ENCODE measurements at places on chromosomes 4 and X.

DNA sequence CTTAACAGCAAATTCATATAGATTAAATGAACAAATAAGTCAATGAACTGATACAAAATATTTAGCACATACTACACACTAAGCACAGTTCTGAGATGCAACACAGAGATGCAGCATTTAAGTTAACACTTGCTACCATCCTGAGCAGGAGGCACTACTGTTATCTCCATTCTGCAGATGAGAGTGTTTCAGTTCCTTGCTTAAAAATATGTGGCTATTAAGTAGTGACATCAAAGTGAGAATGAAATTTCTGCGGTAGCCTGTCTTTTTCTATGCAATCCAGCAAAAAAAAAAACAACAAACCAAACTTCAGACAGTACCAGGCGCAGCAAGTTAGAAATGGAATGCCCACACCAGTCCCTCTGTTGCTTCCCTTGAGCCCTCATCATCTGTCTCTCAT lies 90.8 kb downstream of the SHISA3 start:
- DNase-seq = no peak

GRCh38 chr4:137534516-137534915 lies 2.2 kb upstream of the PCDH18 start:
- DNase-seq = no peak

DNA sequence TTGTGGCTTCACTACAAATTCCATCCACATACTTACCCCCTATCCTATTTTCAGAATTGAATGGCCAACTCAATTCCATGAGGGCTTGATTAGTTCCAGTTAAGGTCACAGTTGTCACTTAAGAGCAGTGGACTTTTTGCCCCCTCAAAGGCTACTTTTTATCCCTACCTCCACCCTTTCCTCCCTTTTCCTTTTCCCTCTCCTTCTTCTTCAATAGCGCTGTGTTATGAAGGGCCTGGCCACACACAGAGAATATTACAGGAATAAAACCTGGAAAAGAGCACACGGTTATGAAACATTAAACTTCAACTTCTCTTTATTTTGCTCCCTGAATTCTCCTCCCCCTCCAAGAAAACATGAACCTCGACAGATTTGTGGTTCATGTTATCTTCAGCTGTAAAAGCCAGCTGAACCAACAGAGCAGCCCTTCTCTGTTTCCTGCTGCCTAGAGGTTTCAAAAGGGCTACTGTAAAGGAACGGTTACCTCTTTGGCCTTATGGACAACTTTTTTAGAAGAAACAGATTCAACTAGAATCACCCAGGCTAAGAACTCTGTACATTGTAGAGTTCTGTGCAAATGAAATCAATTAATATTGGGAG lies 87.0 kb upstream of the RPL34 start:
- no peak for DNase-seq

GRCh38 chrX:120001787-120002186 lies 58.2 kb upstream of the NKAP start:
- no peak for DNase-seq

DNA sequence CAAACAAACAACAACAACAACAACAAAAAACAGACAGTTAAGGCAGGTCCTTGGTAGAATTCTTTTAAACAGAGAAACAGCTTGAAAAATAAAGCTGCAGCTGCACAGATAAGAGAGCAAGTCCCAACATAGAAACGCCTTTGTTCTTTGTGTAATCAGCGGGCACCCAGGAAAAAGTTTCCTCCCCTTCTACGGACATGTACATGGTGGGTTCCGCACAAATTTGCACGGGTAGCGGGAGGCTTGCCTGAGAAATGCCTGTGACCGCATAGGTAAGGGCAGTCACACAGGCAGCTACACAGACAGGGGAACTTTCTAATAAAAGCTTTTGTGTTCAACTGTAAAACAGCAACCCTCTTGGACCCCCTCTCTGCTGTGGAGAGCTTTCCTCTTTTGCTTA lies 25.7 kb upstream of the CT47A1 start:
- DNase-seq = no peak

DNA sequence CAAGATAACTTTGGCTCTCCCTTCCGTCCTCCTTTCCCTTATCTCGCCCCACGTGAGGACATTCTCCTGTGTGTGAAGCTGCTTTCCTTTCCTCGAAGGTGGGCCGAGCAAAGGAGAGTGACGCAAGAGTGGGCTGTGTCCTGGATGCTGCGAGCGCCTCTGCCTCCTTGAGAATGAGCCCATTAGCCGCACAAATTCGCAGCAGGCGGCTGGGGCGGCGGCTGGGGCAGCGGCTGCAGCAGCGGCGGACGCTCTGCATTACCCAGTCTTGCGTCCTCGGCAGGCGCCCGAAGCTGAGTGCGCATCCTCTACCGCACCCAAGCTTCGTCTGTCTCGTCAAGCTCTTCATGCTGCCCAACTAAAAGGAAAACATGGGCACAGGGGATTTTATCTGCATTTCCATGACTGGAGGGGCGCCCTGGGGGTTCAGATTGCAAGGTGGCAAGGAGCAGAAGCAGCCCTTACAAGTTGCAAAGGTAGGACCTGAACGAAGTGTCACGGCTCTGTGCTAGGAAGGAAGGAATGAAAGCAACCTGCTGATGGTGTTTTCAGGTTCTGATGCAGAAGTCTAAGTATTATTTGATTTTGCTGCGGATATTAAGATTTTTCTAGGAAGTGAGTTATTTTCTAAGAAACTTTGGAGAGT lies at the start of gene SYNPO2:
Gene SYNPO2, plus strand, starts transcription at position 189 of the 646 bp plus-strand sequence. Its CDS starts 183 bp downstream, at position 372.
- no peak for DNase-seq

GRCh38 chr4:187961171-187961570 lies 34.4 kb upstream of the ZFP42 start:
- DNase-seq = no peak

DNA sequence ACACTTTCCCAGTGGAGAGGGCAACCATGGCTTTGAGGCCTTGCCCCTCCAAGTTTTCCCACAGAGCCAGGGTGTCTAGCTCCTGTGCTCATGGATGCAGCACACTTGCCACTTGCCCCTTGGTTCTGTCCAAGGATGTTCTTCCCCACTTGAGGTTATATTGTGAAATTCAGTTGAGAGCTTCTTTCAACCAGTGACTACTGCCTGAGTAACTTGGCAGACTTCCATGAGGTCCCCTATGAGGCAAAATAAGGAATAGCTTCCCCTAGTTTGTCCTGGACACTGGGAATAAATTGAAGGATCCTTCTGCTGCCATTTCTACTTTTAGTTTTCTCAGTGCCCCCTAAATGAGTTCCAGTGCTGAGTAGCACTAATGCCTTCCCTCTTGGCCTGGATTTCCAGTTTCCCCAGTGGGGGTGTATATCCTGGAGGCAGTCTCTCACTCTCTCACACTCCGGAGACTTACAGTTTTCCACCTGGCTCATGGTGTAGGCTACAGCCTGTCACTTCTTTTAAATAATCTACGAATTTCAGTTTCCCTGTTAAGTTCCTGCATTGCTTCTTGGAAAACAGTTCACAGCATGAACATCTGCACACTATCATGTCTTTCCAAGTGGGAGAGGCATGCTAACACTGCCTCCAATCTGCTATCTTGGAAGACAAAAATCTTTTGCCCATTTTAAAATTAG lies 36.4 kb upstream of the ADH4 start:
- no peak for DNase-seq

DNA sequence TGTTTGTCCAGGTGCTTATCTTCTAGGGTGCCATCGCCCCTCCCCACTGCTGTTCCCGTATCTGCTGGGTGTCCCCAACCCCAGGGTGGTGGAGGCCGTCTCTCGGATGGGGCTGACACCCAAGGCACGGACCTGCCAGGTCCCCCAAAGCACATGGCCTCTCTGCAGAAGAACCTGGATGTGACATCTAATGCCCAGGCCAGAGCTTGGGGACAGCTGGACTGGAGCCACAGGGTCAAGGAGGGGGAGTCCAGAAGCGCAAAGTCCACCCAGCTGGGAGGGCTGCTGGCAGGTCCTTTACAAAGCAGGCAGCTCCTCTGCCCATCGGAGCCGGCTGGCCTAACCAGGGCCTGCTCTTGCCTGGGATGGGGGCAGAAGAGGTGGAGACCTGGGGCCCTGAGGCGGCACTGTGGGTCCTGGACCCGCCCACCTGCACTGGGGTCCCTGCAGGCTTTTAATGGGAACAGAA lies 751 bp upstream of the DOK7 start:
- DNase-seq = no peak

DNA sequence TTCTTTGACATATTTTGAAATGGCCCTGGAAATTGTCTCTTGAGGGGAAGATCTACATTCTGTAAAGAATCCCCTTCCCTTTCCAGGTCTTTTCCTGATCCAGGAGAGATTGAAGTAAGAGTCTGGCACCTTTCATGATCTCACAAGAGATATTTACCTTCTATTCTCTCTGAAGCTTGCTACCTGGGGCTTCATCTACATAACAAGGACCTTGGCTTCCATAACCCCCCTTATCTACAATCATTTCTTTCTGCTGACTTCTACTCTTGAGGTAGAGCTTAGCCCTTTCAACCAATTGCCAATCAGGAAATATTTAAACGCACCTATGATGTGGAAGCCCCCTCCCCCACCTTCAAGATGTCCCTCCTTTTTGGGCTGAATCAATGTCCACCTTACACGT lies 383.7 kb upstream of the MAGEB18 start:
- DNase-seq = no peak

All from activated T-helper 1 cell treated with anti-CD3 and anti-CD28 coated beads, Interleukin-2, amount 50 U/mL, for 16 hours (primary cell).